ENCODE measurements at places on chromosomes 3 and 15. TPM values are rescaled to one million over a fixed set of nuclear protein-coding genes. Genes with fewer than 3 reads are reported as not detected.

The MOBP gene
- 0.63 TPM for total RNA-seq

The HIGD2B gene
- not detected for total RNA-seq

The SOX2 gene
- total RNA-seq: 93.6 TPM

The AADACL2 gene
- not detected for total RNA-seq

The ACTC1 gene
- under 0.01 TPM for total RNA-seq

The SLC28A1 gene
- not detected for total RNA-seq

The PROK2 gene
- total RNA-seq: 1.9 TPM

The STXBP5L gene
- 27.2 TPM for total RNA-seq

The CYP11A1 gene
- total RNA-seq: not detected

The TMEM212 gene
- total RNA-seq: not detected

The B3GNT5 gene
- total RNA-seq: 16.6 TPM

The RAD54L2 gene
- total RNA-seq: 48.2 TPM

The RBPMS2 gene
- total RNA-seq: not detected

The KIF15 gene
- total RNA-seq: 11.0 TPM

The GNAT1 gene
- total RNA-seq: not detected

The SEMA6D gene
- total RNA-seq: 85.1 TPM

The PPM1M gene
- total RNA-seq: 7.8 TPM

The EFCC1 gene
- total RNA-seq: 0.94 TPM

The FAIM gene
- 22.8 TPM for total RNA-seq

The GABRG3 gene
- total RNA-seq: 23.8 TPM

The PLCH1 gene
- total RNA-seq: 13.1 TPM

The TRIM71 gene
- total RNA-seq: 3.8 TPM

The LTK gene
- not detected for total RNA-seq

The ANKRD63 gene
- total RNA-seq: 0.94 TPM

The MKRN2 gene
- total RNA-seq: 38.2 TPM

The KLHL40 gene
- not detected for total RNA-seq

The RAMAC gene
- 23.5 TPM for total RNA-seq

The ADCY5 gene
- 39.8 TPM for total RNA-seq

The C3orf22 gene
- total RNA-seq: not detected

The IFRD2 gene
- 28.2 TPM for total RNA-seq

The MESP1 gene
- total RNA-seq: 2.2 TPM

The SMAD6 gene
- 2.5 TPM for total RNA-seq

The PLSCR2 gene
- not detected for total RNA-seq

The RLBP1 gene
- 2.2 TPM for total RNA-seq

All from parietal lobe (tissue), 2 donors.